Stimulated activated CD4-positive, alpha-beta T cell treated with anti-CD3 and anti-CD28 coated beads, Interleukin-1b, Interleukin-23, amount 100 ng/mL, for 48 hours (primary cell): ENCODE measurements at places on chromosomes 5 and 9.

GRCh38 chr9:105921057-105921726 is 226.9 kb downstream of the TMEM38B start:
- DNase-seq: no peak

DNA sequence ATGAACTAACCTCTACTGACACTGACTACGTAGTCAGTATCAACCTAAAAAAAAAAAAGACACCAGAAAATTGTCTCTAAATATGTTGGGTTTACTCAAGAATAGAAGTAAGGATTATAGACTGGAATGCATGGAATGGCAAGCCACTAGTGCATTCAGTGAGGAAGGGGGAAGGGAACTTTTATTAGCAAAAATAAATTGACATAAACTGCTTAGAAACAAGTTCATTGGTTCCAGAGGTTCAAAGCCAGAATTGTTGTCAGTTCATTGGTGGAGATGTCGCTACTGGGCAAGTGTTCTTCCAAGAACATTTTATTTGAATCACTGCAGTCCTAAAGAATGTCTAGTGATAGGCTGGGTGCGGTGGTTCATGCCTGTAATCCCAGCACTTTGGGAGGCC is 26.1 kb upstream of the AOPEP start:
- DNase-seq: no peak

DNA sequence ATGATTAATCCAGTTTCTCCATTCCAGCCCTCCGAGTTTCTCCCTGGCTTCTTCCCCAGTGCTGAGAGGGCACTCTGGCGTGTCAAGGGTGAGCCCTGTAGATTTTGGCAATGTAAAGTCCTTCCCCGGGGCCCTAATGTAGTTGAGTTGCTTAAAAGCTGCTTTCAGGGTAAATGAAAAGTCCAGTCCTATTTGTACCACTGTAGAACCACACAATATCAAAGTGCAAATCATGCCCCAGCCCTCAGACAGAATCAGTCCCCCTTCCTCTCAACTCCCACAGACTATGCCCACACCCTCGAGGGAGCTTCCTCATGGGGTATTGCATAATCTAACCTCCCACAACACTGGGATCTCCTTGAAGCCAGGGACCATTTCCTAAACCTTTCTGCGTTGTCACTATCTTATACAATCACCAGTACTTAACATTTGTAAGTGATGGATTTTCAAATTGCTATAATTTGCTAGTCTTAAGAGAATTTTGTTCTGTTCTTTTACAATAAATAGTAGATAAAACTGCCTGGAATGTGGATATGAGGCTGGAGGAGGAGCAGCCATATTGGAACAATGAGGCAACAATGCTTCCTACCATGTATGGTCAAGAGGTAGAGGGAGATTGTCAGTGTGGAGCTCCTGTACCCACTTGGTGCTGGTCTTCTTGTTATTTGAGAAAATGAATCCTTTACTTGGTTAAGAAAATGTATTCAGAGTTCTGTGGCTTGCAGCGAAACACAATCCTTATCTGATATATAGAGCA is 34.4 kb downstream of the ZNF366 start:
- DNase-seq: no peak

DNA sequence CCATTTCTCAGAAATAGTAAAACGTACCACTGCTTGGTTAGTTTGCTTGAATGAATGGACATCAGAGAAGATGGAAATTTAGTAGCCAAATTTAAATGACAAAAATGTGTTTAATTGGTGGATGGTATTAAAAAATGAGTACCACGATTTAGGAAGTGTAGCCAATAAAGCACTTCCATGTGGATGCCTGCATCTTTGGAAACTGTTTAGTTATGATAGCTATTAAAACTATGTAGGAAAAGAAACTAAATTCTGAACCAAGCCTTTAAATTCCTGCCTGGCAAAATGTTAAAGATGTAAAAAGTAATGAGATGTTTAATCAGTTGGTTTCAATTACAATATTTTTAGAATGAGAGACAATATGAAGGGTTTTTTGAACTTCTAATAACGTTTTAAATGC is 94.8 kb downstream of the NUDT12 start:
- DNase-seq: no peak

DNA sequence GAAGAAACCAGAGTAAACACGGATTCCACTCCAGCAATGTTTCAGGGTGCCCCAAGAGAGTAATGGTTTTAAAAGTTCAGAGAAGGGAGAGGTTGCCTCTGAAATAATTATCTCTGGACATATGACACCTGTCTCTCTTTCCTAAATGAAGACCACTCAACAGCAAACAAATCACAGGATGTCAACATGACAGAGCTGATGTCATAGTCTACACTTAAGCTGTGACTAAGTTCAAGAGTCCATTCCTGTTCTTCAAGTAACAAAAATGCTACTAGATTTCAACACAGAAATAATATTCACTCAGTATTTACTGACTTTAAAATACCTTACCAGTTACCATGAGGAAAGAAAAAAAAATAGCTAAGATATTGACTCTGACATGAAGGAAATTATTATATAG is 44.7 kb upstream of the SLC30A5 start:
- DNase-seq: no peak

- no peak for DNase-seq
Observed at GRCh38 chr5:154087260-154087659, 48.5 kb downstream of the MFAP3 start.

DNA sequence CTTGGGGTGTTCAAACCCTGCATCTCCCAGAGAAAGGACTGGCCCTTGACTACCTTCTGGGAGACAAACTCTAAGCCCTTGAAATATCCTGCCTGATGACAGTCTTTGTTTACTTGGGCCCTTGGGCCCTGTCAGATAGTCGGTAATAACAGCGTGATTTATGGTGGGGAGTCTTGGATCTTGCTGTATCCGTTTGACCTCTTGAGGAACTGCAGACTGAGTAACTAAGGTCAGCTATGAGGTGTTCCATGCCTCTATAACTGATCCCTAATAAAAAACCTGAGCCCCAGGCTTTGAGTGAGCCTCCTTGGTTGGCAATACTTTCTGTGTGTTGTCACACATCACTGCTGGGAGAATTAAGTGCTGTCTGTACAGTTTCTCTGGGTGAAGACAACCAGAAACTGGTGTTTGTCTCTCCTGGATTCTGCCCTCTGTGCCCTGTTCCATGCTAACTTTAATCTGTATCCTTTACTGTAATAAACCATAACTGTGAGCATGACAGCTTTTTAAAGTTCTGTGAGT is 56.2 kb upstream of the ANKRD33B start:
- DNase-seq: no peak

- DNase-seq: no peak
Observed at GRCh38 chr9:108094676-108094993, 605.1 kb upstream of the KLF4 start.

DNA sequence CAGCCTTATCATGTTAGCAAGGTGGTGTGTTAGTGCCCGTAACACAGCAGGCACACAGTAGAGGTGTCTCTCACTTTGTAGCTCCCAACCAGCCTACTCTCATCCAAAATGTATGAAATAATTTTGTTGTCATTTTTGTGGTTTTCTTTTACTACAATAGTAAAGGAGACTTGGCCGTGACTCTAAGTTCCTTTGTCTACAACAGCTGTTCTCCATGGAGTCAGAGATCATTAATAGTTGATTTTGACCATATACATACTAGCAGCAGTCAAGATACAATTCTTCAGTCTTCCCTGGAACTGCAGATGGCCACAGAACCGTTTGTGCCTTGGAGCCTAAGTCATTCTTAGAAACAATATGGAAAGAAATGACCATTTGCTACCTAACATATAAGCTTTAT is 567.1 kb downstream of the TLR4 start:
- DNase-seq: no peak

GRCh38 chr5:59164041-59164830 is 581.4 kb downstream of the RAB3C start:
- no peak for DNase-seq

- DNase-seq: no peak
Observed at GRCh38 chr5:145904743-145905142, 31.6 kb upstream of the SH3RF2 start.

DNA sequence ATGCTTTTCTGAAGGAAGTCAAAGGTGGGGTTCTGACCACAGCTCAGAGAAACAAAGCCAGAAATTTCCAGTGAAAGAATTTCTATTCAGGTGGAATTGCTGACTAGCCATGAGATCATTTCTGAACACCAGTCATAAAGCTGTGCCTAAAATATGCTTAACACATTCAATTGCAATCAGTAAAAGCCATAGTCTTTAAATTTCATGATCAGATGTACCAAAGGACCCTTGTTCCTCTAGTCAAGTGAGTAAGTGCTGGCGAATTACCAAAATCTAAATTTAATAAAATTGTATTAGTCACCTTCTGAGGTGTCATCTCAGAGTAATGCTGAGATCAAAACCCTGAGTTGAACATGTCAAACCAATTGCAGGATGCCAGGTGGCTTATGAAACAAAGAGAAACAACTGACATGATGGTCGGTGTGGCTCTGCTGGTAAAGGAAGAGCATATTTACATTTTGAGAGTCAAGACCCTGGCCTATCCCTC is 334.2 kb upstream of the CCNH start:
- no peak for DNase-seq

DNA sequence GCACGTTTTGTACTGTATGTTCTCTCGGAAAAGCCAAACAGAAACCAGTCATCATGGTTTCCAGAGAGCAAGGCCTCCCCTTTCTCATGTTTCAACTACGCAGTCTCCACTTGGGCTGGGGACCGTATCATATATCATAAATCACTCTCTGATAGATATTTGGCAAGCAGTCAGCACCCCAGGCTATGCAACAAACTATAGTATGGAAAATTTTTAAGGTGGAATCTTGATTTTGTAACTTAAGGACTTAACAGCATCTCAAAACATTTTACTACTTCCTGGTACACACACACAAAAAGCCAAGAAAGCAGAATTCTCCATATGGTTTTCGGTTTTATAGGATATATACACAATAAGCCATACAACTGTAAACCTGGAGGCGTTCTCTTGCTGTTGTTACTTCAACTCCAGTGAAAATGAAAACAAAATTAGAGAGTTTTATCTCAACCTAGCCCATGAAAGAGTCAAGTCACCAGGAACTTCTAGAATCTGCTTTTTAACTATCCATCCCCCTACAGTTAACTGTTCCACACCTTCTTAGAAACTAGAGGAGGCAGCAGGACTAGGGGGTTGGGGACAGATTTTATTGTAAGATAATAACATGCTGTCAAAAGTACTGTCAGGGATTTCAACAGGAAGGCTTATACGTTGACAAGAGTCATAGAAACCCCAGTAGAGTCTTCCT is 283.4 kb downstream of the NFIB start:
- DNase-seq: no peak

- DNase-seq: peak; percentile 93
Observed at GRCh38 chr9:136483589-136484152, 831 bp upstream of the SEC16A start.

GRCh38 chr9:34638138-34638445 is 505 bp upstream of the SIGMAR1 start:
- DNase-seq: no peak

DNA sequence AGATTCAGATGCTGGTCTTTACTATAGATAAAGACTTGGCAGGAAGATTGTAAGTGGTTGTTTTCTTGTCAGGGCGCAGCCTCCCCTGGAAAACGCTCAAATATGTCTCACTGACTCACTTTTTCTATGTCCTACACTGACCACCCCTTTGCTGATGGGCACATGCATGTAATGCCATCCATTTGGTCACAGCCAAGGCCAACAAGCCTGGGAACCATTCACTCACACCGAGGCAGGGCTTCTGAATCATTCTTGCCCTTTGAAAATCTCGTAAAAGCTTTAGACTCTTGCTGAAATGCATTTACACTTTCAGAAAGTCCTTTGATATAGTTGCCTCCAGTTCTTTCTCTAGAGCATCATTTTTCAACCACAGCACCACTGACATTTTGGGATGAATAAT is 249.4 kb downstream of the ACTL7B start:
- no peak for DNase-seq

DNA sequence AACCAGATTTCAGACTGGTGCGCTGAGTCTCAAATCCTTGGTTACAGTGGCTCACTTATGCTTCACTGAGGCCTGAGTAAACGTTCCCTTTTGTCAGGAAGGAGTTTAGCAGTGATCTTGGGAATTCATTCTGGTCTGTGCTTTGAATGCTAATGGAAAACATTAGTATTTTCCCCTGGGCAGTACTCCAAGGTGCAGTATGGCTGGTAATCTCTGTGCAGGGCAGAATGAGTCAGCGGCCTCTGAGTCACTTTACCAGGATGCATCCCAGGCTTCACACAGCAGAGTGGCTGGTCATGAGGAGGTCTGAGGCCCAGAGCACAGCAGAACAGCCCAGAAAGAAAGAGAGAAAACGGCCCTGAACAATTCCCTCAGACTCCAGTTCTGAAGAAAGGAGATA is 54.0 kb downstream of the PCA3 start:
- DNase-seq: no peak

DNA sequence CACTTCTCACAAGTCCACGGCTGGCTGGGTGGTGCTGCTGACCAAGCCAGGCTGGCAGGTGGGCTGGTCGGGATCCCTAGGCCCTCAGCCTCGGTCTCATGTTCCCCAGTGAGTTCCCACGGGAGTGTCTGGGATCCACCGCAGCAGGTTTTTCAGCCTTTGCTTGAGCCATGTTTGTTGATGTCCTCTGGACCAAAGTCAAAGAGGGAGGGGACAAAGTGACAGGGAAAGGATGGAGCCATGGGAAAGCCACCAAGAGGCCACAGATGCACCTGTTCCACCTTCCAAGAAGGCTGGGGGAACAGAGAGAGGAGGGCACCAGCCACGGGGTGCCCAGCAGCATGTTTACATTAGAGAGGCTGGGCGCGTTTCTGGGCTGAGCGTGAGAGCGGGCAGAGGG is 2.8 kb upstream of the UBAC1 start:
- DNase-seq: no peak

- no peak for DNase-seq
Observed at GRCh38 chr5:180683220-180683922, 34.0 kb upstream of the FLT4 start.

DNA sequence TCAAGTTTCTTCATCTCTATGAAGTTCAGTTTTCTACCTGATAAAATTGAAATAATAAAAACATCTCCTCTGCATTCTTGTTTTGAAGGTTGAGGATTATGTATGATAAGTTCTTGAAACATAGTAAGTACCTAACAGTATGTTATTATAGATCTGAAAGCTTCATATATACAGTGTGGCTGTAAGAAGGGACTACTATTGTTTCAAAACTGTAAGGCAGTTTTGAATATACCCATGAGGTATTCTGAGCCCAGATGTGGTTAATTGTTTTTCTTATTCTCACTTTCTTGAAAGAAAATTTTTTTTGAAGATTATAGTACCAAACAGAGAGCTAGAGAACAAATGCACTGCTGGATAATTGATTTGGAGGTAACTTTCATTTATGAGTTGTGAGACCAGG is 383.2 kb downstream of the CHSY3 start:
- DNase-seq: no peak

GRCh38 chr5:74639807-74640449 is 600 bp downstream of the ENC1 start:
- peak; percentile 35 for DNase-seq
